ENCODE measurements at places on chromosomes 13 and 19.

GRCh38 chr13:74767050-74767449 lies 632.8 kb upstream of the KLF12 start:
- DNase-seq, result no peak

DNA sequence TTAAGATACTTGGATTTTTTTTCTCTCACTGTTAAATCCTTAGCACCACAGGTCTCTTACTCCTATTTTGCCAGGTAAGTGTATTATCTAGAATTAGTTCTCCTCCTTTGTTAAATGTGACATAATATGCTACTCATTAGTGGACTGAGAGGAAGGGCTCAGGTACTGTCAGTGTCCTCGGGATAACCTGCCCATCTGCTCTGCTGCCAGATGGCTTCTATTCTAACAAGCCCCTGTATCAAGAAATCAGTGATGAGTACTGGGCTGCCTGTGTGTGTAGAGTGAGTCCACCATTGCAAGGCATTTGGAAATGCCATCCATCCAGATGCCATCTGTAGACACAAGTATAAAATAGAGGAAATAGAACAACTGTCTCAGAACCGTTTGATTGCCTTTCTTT lies 209.6 kb downstream of the ATP8A2 start:
- no peak for DNase-seq

DNA sequence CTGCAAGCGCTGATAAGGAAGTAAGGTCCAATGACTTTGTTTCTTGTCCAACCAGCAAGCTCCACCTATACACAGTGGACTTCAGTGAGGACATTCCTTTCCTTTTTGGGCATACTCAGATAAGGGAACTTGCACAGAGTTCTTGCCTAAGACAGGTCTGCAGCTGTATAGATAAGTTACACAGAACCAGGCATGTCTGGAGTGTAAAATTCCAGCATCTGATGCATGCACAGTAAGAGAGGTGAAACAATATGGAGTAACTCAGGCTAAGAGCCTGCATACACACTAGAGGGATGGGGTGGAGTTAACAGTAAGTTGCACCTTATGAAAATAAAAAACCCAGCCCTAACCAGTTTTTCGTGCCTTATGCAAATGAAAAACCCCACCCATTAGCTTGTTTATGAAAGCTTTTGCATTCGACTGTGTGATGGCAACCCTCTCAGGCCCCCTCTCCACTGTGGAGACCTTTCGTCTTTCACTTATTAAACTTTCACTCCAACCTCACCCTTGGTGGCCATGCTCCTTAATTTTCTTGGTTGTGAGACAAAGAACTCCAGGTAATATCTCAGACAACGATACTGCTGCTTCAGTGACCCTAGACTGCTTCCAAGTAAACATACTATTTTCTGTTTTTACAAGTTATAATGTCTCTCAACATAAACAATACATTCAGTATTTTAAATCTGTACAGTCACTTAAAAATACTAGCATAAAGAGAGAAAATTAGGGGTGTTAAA lies 2859.0 kb upstream of the PCDH20 start:
- peak; percentile 42 for DNase-seq

- no peak for DNase-seq
Observed at GRCh38 chr19:5851302-5851701, at the start of gene FUT3. FUT3 (minus strand) TSS chr19:5851449.

- DNase-seq, result no peak
Observed at GRCh38 chr19:49918089-49918488, 10.9 kb upstream of the ATF5 start.

DNA sequence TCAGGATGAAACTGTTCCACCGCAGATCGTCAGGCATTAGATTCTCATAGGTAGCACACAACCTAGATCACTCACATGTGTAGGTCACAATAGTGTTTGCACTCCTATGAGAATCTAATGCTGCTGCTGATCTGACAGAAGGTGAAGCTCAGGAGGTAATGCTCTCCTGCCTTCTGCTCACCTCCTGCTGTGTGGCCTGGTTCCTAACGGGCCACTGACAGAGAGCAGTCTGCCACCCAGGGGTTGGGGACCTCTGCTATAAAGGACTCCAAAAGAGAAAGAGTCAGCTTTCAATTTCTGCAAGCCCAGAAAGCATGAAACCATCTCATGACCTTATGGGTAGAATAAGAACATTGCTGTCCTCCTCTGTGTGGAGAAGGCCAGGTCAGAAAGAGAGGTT lies 43.5 kb upstream of the PCCA start:
- DNase-seq, result no peak

- DNase-seq, result no peak
Observed at GRCh38 chr19:58483776-58484175, 7.6 kb downstream of the ZNF446 start.

- DNase-seq, result no peak
Observed at GRCh38 chr13:36366031-36366430, 19.8 kb upstream of the SPART start.

DNA sequence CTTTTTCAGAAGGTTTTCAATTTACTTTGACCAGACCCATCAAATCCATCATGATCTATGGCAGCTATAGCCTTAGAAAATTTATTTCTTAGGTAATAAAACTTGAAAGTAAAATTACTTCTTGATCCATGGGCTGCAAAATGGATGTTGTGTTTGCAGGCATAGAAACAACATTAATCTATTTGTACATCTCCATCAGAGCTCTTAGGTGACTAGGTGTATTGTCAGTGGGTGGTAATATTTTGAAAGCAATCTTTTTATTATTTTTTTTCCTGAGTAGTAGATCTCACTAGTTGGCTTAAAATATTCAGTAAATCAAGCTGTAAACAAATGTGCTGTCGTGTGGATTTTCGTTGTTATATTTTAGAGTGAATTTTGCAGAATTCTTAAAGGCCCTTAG lies 710.0 kb downstream of the SLITRK6 start:
- DNase-seq, result no peak

- DNase-seq, result no peak
Observed at GRCh38 chr13:40629678-40630384, 36.6 kb downstream of the FOXO1 start.

- DNase-seq, result peak; percentile 98
Observed at GRCh38 chr19:39845933-39846677, at the start of gene FBL. FBL (minus strand) TSS chr19:39846379; CDS start chr19:39846300, 79 bp downstream.

DNA sequence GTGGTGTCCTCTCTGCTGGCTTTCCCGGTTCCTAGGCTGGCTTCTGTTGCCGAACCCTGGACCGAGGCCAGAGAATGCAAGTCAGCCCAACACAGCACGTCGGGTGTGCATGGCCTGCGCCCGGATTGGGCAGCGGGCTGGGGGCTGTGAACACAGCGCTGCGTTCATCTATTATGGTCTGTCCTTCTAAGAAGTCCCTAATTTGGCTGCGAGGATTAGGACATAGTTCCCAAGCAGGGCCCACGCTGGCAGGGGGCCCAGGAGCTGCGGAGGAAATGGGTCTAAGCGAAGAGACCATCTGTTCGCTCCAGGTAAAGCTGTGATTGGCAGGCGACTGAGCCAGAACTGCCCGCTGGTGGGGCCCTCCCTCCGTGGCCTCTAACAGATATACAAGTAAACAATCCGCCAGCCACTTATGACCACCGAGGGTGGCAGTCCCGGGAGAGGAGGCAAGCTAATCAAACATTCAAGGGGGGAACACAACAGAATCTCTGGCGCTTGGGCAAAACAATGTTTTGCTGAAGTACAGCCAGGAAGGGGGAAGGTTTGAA lies 6.0 kb downstream of the SYCE2 start:
- no peak for DNase-seq

DNA sequence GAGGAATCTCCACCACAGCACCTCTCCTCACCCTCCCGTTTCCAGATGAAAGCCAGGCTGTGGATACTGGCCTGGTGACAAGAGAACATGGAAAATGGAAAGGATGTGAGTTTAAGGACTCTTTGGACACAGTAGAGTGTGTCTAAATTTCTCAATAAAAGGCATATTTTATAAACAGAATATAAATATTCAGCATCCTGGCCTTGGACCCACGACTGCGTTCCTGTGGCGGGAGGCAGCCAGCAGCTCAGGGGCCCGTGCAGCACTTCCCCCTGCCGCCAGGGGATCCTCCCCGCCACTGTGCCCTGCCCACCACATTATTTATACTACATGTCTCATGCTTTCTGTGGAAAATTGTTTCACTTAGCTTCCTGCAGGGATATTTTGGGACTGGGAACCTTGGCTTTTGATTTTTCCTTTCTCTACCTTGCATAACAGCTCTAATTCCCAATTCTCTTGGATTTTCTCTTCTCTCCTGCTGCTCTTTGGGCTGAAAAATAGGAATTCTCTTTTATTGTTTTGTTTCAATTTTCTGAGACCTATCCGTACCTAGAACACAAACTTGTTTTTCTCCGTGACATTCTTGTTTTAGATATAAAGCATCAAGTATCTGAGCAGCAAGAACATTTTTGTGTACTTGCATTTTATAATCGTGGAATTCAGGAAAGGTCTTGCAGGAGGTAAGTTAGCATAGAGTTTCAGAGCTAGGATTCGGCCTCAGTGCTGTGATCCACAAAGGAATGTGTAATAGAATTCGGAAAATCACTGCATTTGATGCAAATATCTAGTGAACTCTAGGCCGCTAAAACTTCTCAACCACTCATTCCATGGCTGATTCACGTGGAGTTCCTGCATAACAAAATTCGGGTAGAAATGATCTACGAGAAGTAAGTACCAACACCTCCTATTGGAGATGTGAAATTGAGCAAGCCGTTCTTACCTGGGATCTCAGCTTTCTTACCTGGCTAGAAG lies 107.7 kb upstream of the SPATA13 start:
- DNase-seq, result no peak

GRCh38 chr13:109332506-109333499 lies 453.6 kb downstream of the IRS2 start:
- DNase-seq, result no peak

DNA sequence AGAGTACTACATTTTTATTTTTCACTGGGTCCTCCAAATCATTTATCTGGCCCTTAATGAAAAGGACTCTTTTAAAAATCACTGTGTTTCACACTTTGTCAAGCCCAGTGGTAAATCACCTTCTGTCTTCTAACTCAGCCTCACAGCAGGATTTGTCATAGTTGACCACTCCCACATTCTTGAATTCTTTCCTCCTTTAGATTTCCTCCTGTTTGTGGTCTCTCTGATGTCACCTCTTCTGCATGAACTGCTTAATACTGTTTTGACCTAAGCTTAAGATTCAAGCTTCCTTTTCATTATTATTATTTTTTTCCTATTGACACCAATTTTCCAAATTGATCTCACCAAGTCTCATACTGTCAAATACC lies 899.8 kb upstream of the MIR17HG start:
- DNase-seq, result no peak

DNA sequence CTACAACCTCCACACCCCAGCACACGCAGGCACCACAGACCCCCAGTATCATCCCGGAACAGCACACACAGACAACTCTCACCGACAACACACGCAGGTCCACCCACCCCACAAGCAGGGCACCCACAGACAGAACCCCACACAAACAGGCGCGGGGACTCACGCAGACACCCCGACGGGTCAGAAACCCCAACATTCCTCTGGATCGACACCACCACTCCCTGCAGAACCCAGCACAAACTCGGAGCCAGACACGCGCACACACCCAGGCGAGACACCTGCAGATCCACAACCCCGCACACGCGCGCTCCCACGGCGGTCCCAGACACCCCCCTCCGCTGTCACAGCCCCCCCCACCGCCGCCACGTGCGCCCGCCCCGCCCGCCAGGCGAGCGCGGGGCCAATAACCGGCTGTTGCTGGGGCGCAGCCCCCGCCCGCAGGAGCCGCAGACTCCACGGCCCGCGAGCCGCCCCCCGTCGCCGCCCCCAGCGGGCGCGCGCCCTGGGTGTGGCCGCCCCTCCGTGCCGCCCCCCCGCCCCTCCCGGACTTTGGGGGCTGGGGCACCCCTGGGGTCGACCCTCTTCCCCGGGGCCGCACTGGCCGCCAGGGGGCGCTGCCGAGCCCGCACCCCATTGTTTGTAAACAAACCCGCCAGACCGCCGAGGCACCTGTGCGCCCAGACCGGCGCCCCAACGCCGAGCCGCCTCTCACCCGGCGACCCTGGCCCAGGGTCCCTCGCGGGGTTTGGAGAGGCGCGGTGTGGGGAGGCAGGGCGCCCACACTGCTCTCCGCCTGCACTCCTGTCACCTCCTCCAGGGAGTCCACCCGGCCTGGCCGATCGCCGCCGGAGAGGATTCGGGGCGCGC lies 712 bp downstream of the BBC3 start:
- peak; percentile 65 for DNase-seq

GRCh38 chr13:28204690-28205443 lies 66.5 kb downstream of the PAN3 start:
- DNase-seq, result no peak

DNA sequence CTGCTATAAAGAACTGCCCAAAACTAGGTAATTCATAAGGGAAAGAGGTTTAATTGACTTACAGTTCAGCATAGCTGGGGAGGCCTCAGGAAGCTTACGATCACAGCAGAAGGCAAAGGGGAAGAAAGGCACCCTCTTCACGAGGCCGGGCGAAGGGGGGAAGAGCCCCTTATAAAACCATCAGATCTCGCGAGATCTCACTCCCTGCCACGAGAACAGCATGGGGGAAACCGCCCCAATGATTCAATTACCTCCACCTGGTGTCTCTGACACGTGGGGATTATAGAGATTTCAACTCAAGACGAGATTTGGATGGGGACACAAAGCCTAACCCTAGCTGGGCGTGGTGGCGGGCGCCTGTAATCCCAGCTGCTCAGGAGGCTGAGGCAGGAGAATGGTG lies 42.8 kb downstream of the SLC6A16 start:
- no peak for DNase-seq

DNA sequence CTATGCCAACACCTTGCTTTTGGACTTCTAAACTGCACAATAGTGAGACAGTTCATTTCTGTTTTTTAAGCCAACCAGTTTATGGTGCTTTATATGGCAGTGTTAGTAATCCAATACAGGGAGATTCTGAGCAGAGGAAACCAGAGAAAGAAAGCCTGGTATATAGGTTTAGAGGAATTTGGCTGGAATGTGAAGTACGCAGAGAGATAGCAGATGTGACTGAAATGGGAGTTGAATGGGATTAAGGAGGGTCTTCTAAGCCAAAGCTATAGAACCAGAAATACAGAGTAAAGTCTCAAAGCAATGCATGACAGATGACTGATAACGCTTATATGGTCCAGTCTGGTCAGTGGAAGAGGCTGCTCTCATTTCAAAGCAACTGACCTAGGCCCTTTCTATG lies 453.7 kb downstream of the GPC6 start:
- no peak for DNase-seq

GRCh38 chr13:41547251-41548000 lies 90.1 kb downstream of the RGCC start:
- no peak for DNase-seq

- no peak for DNase-seq
Observed at GRCh38 chr13:113087923-113088690, 17.5 kb upstream of the F7 start.

Measured in Caco-2 (cell line).